Tibial nerve (tissue), 4 donors: ENCODE measurements at places on chromosomes 7 and 10.
A peak's percentile ranks its signal among the peaks of the same experiment; 100 is the strongest.

DNA sequence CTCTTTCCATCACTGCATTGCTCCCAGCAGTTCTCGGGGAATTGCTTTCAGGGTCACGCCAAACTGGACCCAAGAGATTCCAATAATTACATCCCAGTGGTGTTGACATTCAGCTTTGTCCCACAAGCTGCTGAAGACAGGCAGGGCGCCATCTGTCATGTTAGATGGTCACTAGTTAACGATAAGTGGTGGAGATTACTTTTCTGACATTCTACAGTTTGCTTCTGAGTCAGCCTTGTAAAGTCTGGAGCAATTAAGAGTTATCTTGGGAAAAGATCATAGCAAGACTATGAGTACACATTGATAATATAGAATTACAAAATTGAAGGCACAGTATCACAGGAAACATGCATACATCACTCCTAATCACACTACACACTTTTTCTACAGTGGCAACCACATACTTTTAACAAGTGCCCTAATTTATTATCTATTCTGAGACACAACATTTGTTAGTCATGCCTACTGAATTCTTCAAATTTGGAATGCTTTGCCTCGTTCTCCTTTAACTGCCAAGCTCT lies 41.9 kb downstream of the SEMA3C start:
- H3K4me1 ChIP-seq = peaks cover under 1% of the 10 kb centered on the region
- H3K4me3 ChIP-seq = no peak overlapping the region
- no peaks in the 10 kb centered on the region for H3K27me3 ChIP-seq
- no peak for DNase-seq
- H3K36me3 ChIP-seq = no peaks in the 10 kb centered on the region

DNA sequence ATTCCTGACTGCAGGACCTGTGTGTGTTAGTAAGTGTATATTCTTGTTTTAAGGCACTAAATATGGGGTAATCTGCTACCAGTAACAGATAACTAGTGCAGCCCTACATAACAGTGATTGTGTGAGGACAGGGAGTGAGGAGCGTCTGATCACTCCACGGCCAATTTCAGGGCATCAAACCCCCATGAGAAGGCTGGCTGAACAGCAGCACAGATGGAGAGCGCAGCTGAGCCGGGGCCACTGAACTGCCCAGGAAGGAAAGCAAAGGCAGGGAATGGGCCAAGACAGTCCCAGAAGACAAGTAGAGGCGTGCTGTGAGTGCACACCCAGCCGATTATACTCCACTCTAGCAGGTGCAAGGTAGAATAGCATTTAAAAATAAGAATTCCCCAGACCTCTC lies 157.1 kb upstream of the CHST15 start:
- H3K27me3 ChIP-seq = no peaks in the 10 kb centered on the region
- H3K4me1 ChIP-seq = no peaks in the 10 kb centered on the region
- H3K27ac ChIP-seq = no peak overlapping the region

- H3K36me3 ChIP-seq = no peaks in the 10 kb centered on the region
- no peak overlapping the region for H3K27ac ChIP-seq
- no peak for DNase-seq
- H3K4me3 ChIP-seq = no peak overlapping the region
- H3K27me3 ChIP-seq = no peaks in the 10 kb centered on the region
- H3K4me1 ChIP-seq = no peaks in the 10 kb centered on the region
Observed at GRCh38 chr10:36489181-36489580, 636.2 kb upstream of the ANKRD30A start.

DNA sequence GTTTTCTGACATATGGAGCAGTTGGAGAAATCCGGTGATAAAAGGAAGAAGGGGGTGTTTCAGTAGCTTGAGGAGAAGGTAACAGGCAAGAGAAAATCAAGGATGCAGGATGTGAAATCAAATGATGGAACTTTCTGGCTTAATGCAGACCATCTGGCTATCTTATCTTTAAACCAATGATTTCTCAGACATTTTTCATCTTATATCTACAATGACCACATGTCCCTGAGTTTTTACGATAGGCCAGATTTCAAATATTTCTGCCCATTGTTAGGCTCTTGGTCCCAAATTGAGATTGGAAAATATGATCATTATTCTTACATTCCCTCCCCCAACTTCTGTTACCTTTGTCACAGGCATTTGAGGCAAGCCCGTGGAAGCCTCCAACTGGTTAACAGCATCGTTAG lies 486.8 kb downstream of the SUGCT start:
- no peak for DNase-seq
- no peaks in the 10 kb centered on the region for H3K4me1 ChIP-seq
- no peak overlapping the region for H3K4me3 ChIP-seq
- no peaks in the 10 kb centered on the region for H3K27me3 ChIP-seq
- no peaks in the 10 kb centered on the region for H3K36me3 ChIP-seq

DNA sequence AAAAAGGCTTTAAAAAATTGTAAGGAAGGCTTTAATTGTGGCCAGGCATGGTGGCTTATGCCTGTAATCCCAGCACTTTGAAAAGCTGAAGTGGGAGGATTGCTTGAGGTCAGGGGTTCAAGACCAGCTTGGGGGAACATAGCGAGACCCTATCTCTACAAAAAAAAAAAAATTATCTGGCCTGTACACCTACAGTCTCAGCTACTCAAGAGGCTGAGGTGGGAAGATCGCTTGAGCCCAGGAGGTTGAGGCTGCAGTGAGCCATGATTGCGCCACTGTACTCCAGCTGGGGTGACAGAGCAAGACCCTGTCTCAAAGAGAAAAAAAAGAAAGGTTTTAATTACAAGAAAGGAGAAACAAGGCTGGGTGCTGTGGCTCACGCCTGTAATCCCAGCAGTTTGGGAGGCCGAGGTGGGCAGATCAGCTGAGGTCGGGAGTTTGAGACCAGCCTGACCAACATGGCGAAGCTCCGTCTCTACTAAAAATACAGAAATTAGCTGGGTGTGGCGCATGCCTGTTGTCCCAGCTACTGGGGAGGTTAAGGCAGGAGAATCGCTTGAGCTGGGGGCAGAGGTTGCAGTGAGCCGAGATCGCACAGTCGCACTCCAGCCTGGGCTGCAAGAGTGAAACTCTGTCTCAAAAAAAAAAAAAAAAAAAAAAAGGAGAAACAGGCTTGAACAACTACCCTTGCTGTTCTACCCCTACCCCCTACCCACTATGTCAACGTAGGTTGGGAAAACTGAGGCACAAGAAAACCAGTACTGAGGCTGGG lies 83.7 kb downstream of the CARD11 start:
- H3K4me1 ChIP-seq = no peaks in the 10 kb centered on the region
- no peak for DNase-seq
- H3K27me3 ChIP-seq = no peaks in the 10 kb centered on the region
- H3K36me3 ChIP-seq = no peaks in the 10 kb centered on the region

DNA sequence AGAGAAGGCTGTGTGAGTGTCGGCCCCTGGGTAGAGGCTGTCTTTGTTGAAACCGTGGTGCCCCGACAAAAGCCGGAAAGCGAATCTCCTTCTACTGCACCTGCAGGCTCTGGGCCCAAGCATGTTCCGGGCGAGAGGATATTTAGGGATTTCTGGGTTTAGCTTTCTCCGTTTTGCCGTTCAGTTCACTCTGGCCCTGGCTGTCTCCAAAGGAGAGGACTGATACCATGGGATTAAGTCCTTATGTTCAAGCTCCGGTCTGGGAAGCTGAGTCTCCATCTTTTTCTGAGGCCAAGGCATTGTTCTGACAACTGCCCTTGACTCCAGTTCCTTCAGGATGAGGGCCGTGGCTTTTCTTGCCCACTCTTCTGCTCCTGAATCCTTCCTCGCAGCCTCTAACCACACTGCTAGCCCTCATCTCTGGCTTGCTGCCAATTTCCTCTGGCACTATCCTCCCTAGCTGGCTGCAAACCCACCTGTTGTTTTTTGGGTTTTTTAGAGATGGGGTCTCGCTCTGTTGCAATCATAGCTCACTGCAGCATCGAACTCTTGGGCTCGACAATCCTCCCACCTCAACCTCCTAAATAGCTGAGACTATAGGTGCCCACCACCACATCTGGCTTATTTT lies 206.8 kb downstream of the SKIDA1 start:
- peak; percentile 28 for DNase-seq
- no peak overlapping the region for H3K27ac ChIP-seq
- H3K4me1 ChIP-seq = no peaks in the 10 kb centered on the region
- no peaks in the 10 kb centered on the region for H3K36me3 ChIP-seq
- no peak overlapping the region for H3K4me3 ChIP-seq

- no peaks in the 10 kb centered on the region for H3K4me1 ChIP-seq
- no peak overlapping the region for H3K27ac ChIP-seq
- H3K4me3 ChIP-seq = no peak overlapping the region
- no peak for DNase-seq
Observed at GRCh38 chr10:23648618-23649017, 209.7 kb downstream of the OTUD1 start.

- DNase-seq = peak; percentile 55
- H3K4me1 ChIP-seq = peaks cover 12% of the 10 kb centered on the region
- no peak overlapping the region for H3K4me3 ChIP-seq
Observed at GRCh38 chr7:48390388-48391327, 219.4 kb downstream of the ABCA13 start.

DNA sequence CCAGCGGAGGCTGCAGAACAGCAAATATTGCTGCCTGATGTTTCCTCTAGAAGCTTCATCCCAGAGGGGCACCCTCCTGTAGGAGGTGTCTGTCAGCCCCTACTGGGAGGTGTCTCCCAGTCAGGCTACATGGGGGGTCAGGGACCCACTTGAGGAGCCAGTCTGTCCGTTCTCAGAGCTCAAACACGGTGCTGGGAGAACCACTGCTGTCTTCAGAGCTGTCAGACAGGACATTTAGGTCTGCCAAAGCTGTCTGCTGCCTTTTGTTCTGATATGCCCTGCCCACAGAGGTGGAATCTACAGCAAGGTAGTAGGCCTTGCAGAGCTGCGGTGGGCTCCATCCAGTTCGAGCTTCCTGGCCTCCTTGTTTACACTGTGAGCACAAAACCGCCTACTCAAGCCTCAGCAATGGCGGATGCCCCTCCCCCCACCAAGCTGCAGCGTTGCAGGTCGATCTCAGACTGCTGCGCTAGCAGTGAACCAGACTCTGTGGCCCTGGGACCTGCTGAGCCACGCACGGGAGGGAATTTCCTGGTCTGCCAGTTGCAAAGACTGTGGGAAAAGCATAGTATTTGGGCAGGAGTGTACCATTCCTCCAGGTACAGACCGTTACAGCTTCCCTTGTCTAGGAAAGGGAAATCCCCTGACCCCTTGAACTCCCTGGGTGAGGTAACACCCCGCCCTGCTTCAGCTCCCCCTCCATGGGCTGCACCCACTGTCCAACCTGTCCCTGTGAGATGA lies 17.7 kb upstream of the MINDY3 start:
- no peak for DNase-seq
- H3K36me3 ChIP-seq = no peaks in the 10 kb centered on the region
- H3K4me1 ChIP-seq = no peaks in the 10 kb centered on the region
- H3K27ac ChIP-seq = no peak overlapping the region
- no peaks in the 10 kb centered on the region for H3K27me3 ChIP-seq

- H3K36me3 ChIP-seq = peaks cover 72% of the 10 kb centered on the region
- no peak overlapping the region for H3K27ac ChIP-seq
- no peak overlapping the region for H3K4me3 ChIP-seq
- H3K4me1 ChIP-seq = no peaks in the 10 kb centered on the region
Observed at GRCh38 chr10:23106331-23107072, 11.1 kb downstream of the MSRB2 start.

DNA sequence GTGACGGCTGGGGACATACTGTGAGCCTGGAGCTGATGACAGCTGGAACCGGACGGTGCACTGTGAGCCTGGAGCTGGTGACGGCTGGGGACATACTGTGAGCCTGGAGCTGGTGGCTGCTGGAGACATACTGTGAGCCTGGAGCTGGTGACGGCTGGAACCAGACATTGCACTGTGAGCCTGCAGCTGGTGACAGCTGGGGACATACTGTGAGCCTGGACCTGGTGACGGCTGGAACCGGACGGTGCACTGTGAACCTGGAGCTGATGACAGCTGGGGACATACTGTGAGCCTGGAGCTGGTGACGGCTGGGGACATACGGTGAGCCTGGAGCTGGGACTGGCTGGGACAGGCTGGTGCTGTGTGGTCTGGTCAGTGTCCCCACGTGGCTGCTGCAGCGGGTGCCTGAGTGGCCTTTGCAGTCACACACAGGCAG lies 47.9 kb downstream of the PTPRN2 start:
- H3K36me3 ChIP-seq = no peaks in the 10 kb centered on the region
- H3K4me1 ChIP-seq = no peaks in the 10 kb centered on the region
- no peak overlapping the region for H3K27ac ChIP-seq
- no peak overlapping the region for H3K4me3 ChIP-seq
- DNase-seq = no peak

- no peak overlapping the region for H3K27ac ChIP-seq
- H3K27me3 ChIP-seq = no peaks in the 10 kb centered on the region
- no peak for DNase-seq
- H3K4me1 ChIP-seq = peaks cover 6% of the 10 kb centered on the region
- H3K4me3 ChIP-seq = no peak overlapping the region
Observed at GRCh38 chr7:41881331-41882130, 178.6 kb upstream of the INHBA start.

DNA sequence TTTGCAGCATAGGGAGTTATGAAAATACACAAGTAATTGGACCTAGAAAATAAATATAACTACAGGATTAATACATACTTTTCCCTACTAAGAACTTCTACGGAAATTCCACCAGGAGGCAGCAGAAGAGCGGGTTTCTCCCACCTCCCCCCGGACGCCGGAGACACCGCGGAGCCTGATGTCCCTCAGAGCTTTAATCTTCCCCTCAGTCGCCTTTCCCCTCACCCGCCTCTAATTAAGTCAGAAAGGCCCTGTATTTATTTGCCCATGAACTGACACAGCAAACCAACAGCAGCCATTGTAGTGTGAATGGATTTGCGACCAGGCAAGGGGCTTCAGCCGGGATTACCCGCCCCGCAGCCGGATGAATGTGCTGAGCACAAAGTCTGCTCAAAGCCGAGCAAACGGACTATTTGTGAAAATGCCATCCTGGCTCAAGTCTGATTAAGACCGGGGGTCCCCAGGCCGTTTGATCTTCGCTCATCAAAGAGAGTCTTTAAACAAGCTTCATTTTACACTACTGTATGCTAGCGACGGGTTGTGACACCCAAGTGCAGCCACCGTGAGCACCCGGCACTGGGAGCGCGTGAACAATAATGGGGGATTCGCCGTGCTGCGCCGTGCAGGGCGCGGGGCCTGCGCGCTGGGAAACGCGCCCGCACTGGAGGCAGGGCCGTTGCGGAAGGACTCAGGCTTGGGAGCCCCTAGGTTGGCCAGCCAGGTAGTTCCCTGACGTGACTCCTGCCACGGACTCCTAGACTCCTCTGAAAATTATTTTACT lies 5.6 kb upstream of the DKK1 start:
- H3K36me3 ChIP-seq = no peaks in the 10 kb centered on the region
- H3K27me3 ChIP-seq = no peaks in the 10 kb centered on the region
- H3K4me3 ChIP-seq = peak overlapping the region; percentile 40

GRCh38 chr10:95505641-95506040 lies 55.5 kb downstream of the SORBS1 start:
- peaks cover 47% of the 10 kb centered on the region for H3K4me1 ChIP-seq
- no peak for DNase-seq
- H3K4me3 ChIP-seq = no peak overlapping the region
- no peaks in the 10 kb centered on the region for H3K36me3 ChIP-seq
- H3K27me3 ChIP-seq = no peaks in the 10 kb centered on the region
- H3K27ac ChIP-seq = peak overlapping the region; percentile 88

- no peaks in the 10 kb centered on the region for H3K36me3 ChIP-seq
- no peaks in the 10 kb centered on the region for H3K27me3 ChIP-seq
- no peak for DNase-seq
- no peak overlapping the region for H3K27ac ChIP-seq
- H3K4me1 ChIP-seq = no peaks in the 10 kb centered on the region
Observed at GRCh38 chr7:97133159-97133558, 15.7 kb downstream of the SDHAF3 start.
